ENCODE measurements at places on chromosomes 7 and 10.

DNA sequence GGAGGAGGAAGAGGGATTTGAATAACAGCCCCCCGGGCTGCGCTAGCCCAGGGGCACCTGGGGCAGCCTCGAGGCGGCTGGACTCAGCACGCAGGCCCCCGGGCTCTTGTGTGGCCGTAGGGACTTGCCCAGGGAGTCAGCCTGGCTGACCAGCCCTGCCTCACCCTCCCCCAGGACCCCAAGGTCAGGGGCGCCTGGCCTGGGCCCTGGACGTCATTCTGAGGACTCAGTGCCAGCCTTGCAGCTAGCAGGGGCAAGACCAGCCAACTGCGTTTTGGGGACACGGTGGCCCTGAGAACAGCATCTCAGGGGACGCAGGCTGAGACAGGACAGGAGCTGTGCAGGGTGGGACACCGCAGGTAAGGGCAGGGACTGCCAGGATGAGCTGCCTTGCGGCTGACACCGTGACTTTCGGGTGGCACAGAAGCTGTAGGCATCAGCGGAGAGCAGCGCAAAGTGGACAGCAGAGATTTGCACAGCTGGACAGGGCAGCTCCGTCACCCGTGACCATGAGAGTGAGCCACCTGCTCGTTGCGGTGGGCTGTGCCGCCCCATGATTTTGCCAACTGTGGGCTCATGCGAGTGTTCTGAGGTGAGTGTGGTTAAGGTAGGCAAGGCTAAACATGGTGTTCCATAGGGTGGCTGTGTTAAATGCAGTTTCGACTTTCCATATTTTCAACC, 48.1 kb upstream of the UBE3C start:
- DNase-seq: no peak

DNA sequence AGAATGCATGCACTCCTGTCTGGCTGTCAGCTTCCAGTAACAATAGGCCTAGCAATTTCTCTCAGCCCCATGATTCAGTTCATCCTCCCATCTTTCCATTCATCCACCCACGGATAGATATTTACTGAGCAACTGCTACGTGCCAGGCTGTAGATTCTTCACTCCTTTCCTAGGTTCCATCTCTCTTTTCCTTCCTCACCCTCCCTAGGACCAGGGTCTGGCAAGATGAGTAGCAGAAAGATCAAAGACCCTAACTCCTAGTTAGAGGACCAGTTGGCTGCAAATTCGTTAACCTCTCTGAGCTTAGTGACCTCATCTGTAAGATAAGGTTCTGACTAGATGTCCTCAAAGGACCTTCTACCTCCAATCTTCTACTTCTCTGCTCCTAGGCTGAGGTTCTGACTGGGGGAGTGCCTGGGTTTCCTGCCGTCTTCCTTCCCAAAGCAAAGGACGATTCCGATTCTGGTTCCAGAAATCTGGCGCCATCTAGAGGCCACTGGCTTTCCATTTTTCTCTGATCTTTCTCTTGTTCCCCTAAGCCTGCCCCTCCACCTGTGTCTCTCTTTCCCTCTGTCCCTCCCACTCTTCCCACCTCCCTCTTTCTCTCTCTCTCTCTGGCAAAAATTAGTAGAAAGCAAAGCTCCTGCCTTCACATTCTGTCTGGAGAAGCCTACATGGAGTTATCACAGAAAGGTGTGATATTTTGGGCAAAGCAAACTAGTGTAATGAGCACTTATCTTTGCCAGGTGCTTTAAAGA, 26.2 kb downstream of the TBATA start:
- peak; percentile 55 for DNase-seq

DNA sequence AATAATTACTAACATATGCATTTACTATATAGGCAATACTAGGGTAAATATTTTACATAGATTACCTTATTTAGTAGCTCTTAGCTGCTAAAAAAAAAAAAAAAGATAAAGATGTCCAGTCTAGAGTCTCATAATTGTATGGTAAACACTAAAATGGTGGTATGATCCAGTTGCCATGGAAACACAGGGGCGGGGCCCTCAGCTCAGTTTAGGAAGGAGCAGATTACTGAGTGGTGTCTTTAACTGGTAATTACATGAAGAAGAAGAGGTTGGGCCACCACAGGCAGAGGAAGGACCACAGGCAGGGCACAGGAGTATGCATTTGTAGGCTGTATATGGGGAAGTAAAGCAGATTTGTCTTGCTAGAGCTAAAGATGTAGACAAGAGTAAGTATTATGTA, 43.7 kb downstream of the ITGB8 start:
- DNase-seq: no peak

- no peak for DNase-seq
These were observed 283.8 kb downstream of the PTEN start for GRCh38 chr10:88147000-88147798.

- no peak for DNase-seq
These were observed 675.5 kb downstream of the PARD3 start for GRCh38 chr10:34139559-34139958.

- DNase-seq: no peak
These were observed 58.8 kb downstream of the ITIH5 start for GRCh38 chr10:7608001-7608400.

- DNase-seq: no peak
These were observed 491.0 kb downstream of the LRMDA start for GRCh38 chr10:75922435-75922834.

DNA sequence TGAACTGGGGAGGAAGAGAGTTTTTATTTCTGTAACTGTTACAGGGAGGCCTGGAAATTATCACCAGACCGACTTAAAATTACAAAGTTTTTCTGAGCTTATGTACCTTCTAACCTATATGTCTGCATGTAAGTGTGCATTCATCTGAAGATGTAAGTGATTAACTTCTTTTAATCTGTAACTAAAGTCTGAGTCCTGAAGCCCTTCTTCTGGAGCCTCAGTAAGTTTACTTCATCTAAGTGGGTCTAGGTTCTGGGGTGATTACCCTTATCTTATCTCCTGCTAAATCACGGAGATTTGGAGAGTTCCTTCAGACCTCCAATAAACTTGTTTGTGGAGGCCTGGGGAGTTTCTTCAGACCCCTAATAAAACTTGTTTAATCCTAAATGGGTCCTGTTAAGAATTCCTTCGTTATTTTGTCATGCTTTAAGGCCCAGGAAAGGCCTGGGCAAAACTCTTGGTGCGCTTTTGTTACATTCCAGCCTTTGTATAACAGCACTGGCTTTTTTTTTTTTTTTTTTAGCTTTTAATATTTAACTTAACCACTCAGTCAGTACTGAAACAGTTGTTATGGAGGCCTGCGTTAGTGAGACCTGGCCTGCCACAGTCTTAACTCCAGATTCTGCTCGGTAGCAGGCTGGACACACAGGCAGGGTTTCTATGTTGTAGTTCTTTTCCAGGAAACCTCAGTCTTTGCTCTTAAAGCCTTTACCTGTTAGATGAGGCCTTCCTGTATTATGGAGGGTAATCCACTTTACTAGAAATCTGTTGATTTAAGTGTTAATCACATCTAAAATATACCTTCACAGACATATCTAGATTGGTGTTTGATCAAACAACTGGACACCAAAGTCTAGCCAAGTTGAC, 33.0 kb downstream of the TPST1 start:
- no peak for DNase-seq

GRCh38 chr10:51291961-51292360, 217.7 kb downstream of the PRKG1 start:
- no peak for DNase-seq

DNA sequence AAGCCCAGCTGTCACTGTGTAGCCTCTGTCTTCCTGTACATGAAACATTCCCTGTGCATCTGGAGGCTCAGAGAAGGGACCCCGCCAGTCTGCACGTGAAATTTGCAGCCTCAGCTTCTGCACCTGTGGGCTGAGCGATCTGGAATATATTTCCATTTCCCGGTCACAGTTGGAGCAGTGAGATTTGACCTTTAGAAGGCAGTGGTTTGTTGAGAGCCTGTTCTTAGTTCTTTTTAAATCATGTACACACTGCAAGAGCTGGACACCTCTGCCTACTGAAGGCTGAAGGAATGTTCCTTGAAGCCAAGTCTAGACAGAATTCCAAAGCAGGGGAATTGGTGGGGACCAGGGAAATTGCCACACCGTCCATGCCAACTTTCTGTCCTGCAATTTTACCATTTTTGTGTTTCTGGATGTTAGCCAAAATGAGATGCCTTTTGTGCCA, 706.6 kb downstream of the INHBA start:
- DNase-seq: no peak

GRCh38 chr7:20834656-20835055, 48.0 kb upstream of the SP8 start:
- DNase-seq: no peak

GRCh38 chr10:98623176-98623575, 176.4 kb upstream of the HPS1 start:
- no peak for DNase-seq
